ENCODE measurements at places on chromosomes 3 and 15. TPM values are rescaled to one million over a fixed set of nuclear protein-coding genes. Genes with fewer than 3 reads are reported as not detected.

The SRGAP3 gene
- total RNA-seq, result 0.59 TPM

The PEAK1 gene
- 4.5 TPM for total RNA-seq

The STRC gene
- total RNA-seq, result 0.05 TPM

The GREM1 gene
- total RNA-seq, result 4.7 TPM

The GPR160 gene
- total RNA-seq, result 1.7 TPM

The ADGRG7 gene
- total RNA-seq, result not detected

The RYR3 gene
- 0.01 TPM for total RNA-seq

The PAQR5 gene
- total RNA-seq, result 88.0 TPM

The ZSCAN2 gene
- total RNA-seq, result 14.4 TPM

The KNL1 gene
- total RNA-seq, result 6.5 TPM

The UACA gene
- 39.4 TPM for total RNA-seq
